ENCODE measurements at places on chromosomes 3 and 15.

DNA sequence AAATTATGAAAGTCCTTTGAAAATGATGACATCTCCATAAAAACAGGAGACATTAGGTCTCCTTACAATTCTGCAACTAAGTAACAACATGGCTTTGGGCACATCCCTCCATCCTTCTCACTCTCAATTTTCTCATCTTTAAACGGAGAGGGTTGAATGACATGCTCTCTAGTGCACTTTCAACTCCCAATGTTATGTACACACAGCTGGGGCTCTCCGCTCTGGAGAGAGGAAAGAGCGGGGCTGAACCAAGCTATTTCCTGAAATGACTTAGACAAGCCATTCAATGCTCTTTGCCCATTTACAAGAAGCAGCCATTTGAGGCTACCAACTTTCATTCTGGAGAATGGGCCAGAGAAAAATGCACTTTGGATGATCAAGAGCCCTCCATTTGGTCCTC is 144.2 kb upstream of the BNIP2 start:
- DNase-seq: peak; percentile 34

- DNase-seq: no peak
Observed at GRCh38 chr15:58436552-58436951, 4.8 kb downstream of the LIPC start.

DNA sequence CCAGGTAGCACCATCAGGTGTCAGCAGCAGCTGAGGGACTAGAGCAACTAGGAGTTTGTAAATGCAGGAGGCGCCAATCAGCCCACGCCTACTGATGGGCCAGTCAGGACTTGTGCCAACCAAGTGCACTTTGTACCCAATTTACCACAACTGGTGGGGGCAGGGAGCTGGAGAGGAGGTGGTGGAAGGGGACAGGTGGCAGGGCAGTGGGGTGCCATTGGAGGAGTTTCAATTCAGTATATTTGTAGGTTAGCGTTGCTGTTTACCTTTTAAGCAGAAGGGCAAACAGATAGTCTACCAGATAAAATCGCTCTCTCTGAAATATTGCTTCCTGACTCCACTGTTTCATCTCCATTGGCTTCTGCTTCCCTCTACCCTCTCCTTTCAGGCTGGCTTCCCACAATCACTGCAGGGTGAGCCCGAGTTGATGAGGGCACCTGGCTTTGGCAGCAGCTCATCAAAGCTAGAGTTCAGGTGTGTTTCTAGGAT is 75.7 kb downstream of the TRIM69 start:
- peak; percentile 89 for DNase-seq

DNA sequence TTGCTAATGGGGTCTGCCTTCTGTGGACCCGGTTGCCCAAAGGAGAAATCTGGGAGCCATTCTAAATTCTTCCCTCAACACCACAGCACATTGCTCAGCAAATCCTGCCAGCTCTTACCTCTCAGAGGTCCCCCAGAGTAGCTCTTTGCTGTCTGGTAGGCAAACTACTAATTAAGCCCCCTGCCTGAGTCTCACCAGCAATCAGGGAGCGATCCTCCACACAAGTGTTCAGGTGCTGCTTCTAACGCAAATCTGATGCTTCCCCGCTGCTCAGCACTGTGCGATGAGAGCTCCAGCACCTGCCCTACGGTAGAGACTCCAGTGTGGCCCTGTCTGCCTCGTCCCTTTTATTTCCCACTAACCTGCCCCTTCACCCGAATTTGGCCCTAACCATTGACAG is 60.5 kb downstream of the HCN4 start:
- no peak for DNase-seq

Measured in NCI-H1436 treated with DMSO at 0.1 percent for 48 hours (cell line).